ENCODE measurements at places on chromosomes 2 and 18.

DNA sequence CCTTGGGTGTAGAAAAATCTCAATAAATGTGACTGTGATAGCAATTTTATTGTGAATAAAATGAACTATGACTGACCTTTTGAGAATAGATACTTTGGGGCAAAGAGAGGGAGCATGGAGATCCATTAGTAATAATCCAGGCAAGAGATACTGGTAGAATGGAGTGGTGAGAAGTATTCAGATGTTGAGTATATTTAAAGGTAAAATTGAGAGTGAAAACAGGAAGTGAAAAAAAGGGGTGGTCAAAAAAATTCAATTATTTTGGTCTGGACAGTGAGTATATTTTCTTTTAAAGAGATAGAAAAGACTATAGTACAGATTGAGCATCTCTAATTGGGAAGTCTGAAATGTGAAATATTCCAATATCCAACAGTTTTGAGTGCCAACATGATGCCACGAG lies 1515.6 kb upstream of the NXPH2 start:
- DNase-seq: no peak

- no peak for DNase-seq
Observed at GRCh38 chr2:32656069-32656468, 28.2 kb downstream of the TTC27 start.

DNA sequence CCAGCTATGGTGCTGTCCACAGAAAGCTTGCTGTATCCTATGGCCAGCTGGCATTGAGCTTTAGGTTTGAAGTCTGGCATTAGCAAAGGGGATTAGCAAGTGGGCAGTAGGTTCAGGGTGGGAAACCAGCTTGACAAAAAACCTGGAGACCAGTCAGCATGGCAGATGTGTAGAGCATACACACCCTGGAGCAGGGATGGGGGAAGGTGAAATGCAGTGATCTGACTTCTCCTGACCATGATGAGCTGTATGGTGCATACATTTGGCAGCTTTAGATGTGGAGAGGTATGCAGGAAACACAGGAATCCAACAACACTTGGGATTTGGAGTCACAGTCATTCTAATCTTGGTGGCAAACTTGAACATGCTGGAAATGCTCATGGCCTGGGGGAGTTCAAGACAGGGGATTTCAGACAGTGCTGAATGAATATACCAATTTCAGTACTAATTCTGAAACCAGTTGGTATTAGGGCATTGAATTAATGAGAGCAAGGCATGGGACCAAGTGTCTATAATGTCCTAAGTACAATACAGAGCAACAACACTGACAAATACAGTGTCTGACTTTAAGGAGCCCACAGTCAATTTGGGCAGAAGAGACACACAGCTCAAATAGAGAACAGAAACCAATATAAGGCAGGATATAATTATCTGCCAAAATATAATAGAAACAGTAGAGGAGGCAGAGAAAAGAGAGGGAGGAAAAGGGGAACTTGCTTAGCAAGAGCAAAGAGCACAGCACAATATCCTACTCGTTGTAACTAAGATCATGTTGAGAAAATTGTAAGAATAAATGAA lies 11.8 kb downstream of the ARHGAP15 start:
- DNase-seq: no peak

- DNase-seq: no peak
Observed at GRCh38 chr18:23238152-23238531, 102.9 kb downstream of the CABLES1 start.

- no peak for DNase-seq
Observed at GRCh38 chr18:32299484-32299883, 109.6 kb downstream of the MEP1B start.

- no peak for DNase-seq
Observed at GRCh38 chr18:1998121-1998520, 573.2 kb downstream of the METTL4 start.

DNA sequence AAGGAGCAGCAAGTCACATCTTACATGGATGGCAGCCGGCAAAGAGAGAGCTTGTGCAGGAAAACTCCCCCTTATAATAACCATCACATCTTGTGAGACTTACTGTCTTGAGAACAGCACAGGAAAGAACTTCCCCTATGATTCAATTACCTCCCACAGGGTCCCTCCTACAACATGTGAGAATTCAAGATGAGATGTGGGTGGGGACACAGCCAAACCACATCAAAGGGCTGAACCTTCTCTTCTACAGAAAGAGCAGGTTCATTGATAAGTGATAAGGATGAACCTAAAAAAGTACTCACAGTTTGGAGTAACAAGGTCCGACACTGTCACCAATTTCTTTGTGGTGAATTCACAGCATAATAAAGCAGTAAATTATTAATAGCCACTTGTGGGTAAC lies 422.2 kb upstream of the FSIP2 start:
- DNase-seq: no peak

DNA sequence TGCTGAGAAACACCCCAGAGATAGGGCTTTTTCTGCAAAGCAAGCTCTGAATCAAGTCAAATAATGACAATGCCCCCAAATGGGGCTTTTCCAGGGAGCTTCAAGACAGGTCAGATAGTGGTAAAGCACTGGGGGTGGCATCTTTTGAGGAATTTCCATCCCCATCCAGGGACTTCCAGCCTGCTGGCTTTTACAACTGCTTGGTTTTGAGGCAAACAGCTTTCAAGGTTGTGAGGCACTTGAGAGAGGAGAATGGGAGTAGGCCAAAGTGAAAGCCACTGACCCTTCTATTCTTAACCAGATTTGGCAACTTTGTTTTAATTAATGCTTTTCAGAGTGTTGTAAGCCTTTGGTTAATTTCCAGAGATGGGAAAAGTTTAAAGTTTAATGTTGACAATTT lies 762.0 kb upstream of the POU3F3 start:
- DNase-seq: no peak
